Regular cardiac myocyte (primary cell): ENCODE measurements at places on chromosomes 12 and 14. TPM values are rescaled to one million over a fixed set of nuclear protein-coding genes. Genes with fewer than 3 reads are reported as not detected.

The SLC6A15 gene
- total RNA-seq: 0.77 and 0.85 TPM in 2 replicates

The SMIM41 gene
- 0.19 TPM in 1 of 2 replicates, not detected in the other for total RNA-seq

The ACOT6 gene
- total RNA-seq: 0.28 TPM in 1 of 2 replicates, not detected in the other

The RD3L gene
- total RNA-seq: not detected in 2 replicates

The C12orf60 gene
- total RNA-seq: 0.28 and 1.5 TPM in 2 replicates

The SLC25A47 gene
- under 0.01 TPM in 1 of 2 replicates, not detected in the other for total RNA-seq

The KLHL33 gene
- total RNA-seq: under 0.01 and 0.28 TPM in 2 replicates

The TRIM9 gene
- under 0.01 and 0.28 TPM in 2 replicates for total RNA-seq

The JPH4 gene
- total RNA-seq: not detected in 2 replicates

The KRT75 gene
- not detected in 2 replicates for total RNA-seq

The FAM222A gene
- total RNA-seq: under 0.01 and 0.38 TPM in 2 replicates

The SERPINA4 gene
- total RNA-seq: not detected in 2 replicates

The PRR4 gene
- 0.28 and 1.2 TPM in 2 replicates for total RNA-seq

The TMEM233 gene
- total RNA-seq: 0.56 and 1.9 TPM in 2 replicates

The FOXN3 gene
- total RNA-seq: 10.4 and 16.6 TPM in 2 replicates
